ENCODE measurements at places on chromosomes 12 and 14. TPM values are rescaled to one million over a fixed set of nuclear protein-coding genes. Genes with fewer than 3 reads are reported as not detected.

LPAR5 gene
- not detected for total RNA-seq

TOMM20L gene
- total RNA-seq = not detected

CEBPE gene
- total RNA-seq = not detected

SYT1 gene
- 1.7 TPM for total RNA-seq

RD3L gene
- not detected for total RNA-seq

REM2 gene
- 0.09 TPM for total RNA-seq

RASSF9 gene
- 0.99 TPM for total RNA-seq

KLRF1 gene
- not detected for total RNA-seq

APOF gene
- not detected for total RNA-seq

CALCOCO1 gene
- total RNA-seq = 50.7 TPM

APOLD1 gene
- total RNA-seq = 6.4 TPM

YEATS4 gene
- 14.1 TPM for total RNA-seq

AQP6 gene
- total RNA-seq = not detected

SOAT2 gene
- not detected for total RNA-seq

VIPAS39 gene
- 31.0 TPM for total RNA-seq

EVL gene
- 13.4 TPM for total RNA-seq
